ENCODE measurements at places on chromosomes 1 and 21. TPM values are rescaled to one million over a fixed set of nuclear protein-coding genes. Genes with fewer than 3 reads are reported as not detected.
A peak's percentile ranks its signal among the peaks of the same experiment; 100 is the strongest.

The ARTN gene
- total RNA-seq = not detected

The CEP85 gene
- total RNA-seq = 11.5 TPM

The ATAD3C gene
- total RNA-seq = not detected

The LRRC41 gene
- total RNA-seq = 62.5 TPM

The FCER1G gene
- total RNA-seq = not detected

The DSCAM gene
- under 0.01 TPM for total RNA-seq

The C2CD4D gene
- total RNA-seq = not detected

The F13B gene
- not detected for total RNA-seq

The RGS4 gene
- 635 TPM for total RNA-seq

GRCh38 chr1:150018165-150018564 is 7.6 kb upstream of the OTUD7B start:
- DNase-seq = no peak

DNA sequence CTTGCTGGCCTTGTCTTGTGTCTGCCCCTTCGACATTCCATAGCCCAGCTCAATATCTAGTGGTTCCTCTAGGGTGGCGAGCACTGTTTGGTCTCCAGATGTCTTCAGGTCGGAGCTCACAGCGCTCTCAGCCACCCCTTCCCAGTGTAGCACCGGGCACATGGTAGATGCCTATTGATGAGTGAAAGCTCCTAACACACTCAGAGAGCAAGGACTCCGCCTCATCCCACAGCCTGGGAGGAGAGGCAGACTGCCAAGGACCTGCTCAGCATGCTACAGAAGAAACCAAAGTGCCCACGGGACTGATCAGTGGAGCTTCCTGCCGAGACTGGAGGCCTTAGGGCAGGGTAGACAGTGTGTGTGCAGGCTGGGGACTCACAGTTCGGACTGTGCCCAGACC is 10.9 kb downstream of the PCSK9 start:
- DNase-seq = peak; percentile 62

DNA sequence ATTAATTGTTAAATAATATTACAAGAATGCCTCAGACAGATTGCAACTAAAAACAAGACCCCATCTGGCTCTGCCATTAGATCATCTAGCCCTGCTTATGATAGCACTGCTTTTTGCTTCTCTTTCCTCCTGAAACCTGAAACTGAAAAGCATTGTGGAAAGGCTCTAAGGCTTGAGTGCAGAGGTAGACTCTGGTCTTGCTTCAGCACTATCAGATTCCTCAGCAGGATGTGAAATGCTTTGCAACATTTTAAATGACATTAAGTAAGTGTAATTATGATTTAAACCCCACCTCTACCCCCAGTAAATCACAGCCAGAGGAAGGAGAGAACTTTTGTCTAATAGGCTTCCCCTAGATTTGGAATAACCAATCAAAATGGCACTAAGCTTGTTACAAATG is 32.9 kb downstream of the PHC2 start:
- no peak for DNase-seq

GRCh38 chr1:22772014-22772413 is 61.4 kb downstream of the EPHB2 start:
- DNase-seq = no peak

DNA sequence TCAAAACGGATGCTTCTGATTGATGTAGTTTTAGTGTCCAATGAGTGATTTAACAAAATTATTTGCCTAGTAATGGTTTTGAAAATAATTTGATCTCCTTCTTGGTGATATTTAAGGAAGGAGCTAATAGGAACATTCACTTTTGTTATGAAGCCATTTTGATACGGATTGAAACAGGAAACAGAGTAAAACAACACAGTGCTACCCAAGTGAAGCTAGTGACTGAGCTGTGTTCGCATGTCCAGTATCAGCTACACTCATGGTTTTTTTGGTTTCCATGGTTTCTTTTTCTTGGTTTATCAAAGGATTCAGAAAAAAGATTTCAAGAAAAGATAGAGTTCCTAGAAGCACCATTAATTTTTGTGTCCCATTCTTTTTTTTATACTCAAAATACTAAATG is 40.1 kb upstream of the PLEKHO1 start:
- no peak for DNase-seq

DNA sequence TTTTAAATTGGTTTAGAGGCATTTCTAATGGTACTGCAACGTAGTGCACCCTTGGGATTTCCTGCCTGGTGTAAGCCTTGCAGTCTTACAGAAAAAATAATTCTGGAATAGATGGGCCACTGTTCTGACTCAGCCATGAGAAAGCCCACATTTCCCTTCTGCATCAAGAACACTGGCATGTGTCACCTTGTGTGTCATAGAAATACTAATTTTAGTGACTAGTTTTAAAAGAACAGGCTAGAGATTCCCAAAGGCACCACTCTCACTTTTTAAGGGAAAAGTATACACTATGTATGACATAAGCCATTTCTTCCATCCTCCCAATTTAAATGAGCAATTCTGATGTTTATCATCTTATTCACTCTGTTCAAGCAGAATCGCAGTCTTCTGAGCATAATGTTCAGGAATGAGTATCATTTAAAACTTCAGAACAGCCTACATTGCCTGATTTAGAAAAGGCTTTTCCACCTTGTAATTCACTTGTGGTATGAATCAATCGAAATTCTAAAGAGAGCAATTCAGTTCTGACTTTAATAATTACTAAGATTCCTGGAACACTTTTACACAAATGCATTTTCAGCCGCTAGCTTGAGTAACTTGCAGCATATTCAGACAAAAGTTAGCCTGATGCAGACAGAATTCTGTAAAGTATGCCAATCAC is 18.8 kb downstream of the RGS13 start:
- DNase-seq = peak; percentile 85

DNA sequence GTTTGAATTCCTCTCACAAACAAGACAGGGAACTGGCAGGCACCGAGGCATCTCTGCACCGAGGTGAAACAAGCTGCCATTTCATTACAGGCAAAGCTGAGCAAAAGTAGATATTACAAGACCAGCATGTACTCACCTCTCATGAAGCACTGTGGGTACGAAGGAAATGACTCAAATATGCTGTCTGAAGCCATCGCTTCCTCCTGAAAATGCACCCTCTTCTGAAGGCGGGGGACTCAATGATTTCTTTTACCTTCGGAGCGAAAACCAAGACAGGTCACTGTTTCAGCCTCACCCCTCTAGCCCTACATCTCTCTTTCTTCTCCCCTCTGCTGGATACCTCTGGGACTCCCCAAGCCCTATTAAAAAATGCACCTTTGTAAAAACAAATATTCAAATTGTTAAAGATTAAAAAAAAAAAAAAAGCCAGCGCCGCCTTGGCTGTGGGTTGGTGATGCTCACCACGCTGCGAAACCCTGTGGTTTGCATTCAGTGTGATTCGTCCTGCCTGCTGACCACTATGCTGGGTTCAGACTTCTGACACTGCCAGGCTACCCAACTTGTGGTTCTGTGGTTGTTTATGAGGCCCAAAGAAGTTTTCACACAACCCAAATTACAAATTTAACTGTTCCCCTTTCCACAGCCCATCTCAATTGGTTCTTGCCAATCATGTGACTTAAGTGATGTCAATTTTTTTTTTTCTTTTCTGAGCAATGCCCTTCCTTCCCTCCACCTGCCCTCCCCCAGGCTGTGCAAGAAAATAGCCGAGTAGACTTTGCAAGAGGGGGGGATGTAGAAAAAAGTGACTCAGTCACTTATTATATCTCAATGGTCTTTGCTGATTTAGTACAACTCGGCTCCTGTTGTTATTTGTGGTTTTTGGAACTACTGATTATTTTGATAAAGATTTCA is at the start of gene RUNX1:
Gene RUNX1, minus strand, starts transcription at position 597 of the 912 bp plus-strand sequence.
- peak; percentile 56 for DNase-seq

DNA sequence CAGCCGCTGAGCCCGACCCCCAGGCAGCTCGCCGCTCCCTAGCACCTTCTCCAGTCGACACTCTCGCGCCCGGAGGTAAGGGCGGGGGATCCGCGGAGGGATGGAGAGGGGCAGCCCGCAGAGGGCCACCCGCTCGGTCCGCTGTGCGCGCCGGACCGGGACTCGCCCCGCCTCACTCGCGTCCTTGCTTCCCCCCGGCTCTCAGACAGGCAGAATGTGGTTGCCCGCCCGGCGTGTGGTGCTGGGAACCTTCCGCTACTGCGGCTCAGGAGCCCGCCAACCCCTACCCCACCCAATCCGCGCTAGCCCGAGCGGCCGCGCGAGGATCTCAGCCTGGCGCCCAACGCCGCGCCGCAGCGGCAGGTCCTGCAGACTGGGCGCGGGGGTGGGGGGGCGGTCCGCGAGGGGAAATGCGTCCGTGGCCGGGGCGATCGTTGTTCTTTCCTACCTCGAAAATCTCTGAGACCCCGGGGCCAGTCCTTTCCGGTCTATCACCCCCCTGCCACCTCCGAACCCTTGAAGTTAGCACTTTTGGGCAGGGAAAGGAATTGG is 404 bp downstream of the LRRC8C start:
- peak; percentile 48 for DNase-seq

DNA sequence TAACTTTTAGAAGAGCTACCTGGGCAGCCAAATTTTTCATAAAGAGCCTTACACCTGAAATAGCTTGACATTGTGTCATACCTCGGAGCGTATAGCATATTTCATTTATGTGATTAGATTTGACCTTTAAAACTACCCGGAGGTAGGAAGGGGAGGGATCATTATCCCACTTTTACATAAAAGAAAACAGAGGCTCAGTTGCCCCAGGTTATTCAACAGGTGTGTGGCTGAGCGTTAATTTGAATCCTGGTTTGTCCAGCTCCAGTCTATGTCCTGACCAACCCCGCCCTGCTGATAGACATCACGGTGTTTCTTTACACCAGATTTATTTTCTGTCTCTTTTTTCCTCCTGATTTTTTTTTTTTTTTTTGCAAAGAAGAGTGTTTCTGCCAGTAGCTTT is 39.7 kb downstream of the PBX1 start:
- DNase-seq = no peak

DNA sequence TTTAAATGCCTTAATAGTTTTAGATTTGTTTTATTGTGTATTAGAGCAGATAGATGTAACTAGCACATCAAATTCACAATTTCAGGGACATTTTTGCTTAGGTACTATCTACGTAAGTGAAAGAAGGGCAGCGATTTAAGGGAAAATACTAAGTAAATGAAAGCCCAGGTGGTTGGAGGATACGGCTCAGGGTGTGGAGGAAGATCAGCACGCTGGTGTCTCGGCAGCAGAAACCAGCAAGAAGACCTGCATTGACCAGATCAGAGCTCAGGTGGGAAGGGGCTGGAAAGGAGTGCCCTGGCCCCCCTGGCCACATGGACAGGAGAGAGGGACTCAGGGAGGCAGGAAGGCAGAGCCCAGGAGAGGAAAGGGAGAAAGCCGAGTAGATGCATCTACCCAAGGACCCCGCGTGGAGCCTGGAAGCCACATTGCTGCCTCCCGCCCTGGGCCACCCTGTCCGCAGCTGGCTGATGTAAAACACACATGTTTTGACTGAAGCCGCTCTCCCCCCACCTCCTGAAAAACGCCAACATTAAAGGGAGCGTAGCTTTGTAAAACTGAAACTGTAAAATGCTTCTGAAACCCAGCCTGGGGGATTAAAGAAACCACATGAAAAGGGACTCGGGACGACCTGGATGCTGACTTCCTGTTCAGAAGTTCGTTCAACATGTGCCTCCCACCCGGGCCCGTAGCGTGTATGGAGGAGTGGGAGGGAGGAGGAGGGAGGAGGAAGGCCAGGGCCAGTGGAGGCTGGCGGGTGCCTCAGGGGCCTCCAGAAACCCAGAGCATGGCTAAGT is 72.6 kb upstream of the TARDBP start:
- peak; percentile 5 for DNase-seq

DNA sequence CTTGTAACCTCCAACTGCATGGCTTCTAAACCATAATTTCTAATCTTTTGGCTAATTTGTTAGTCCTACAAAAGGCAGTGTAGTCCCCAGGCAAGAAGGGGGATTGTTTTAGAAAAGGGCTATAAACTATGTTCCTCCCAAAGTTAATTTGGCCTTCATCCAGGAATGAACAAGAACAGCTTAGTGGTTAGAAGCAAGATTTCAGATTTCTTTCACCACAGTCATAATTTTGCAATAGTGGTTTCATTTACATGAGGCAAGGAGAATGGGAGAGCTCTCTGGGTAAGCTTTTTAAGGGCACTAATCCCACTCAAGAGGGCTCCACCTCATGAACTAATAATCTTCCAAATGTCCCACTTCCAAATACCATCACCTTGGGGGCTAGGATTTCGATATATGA is 1353.9 kb downstream of the NCAM2 start:
- no peak for DNase-seq

DNA sequence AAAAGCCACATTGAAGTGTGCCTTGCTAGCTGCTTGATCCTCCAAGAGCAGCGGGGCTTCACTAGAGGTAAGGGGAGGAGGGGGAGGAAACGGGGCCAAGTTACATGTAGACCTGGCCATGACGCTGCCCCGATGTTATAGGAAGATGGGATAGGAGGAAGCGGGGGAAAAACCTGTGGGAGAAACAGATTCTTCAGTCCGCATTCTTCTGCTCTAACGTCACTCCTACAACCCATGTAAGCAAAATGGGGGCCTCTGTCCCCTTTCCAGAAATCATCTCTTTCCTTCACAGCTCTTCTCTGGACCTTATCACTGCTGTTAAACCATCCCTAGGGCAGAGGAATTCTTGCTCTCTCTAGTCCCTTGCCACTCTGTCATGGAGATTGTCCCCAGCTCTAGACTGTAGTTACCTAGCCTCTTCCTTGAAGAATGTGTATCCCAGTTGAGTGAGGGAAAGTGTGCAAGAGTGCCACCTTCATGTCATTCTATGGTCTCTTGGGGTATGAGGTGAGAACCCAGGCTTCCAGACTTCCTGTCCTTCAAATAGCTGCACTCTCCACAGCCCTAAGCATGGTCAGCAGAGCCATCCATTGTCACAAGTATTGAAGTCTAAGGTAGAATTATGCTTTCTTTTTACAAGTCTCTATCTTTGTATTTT is 11.4 kb downstream of the PLEKHO1 start:
- peak; percentile 54 for DNase-seq

DNA sequence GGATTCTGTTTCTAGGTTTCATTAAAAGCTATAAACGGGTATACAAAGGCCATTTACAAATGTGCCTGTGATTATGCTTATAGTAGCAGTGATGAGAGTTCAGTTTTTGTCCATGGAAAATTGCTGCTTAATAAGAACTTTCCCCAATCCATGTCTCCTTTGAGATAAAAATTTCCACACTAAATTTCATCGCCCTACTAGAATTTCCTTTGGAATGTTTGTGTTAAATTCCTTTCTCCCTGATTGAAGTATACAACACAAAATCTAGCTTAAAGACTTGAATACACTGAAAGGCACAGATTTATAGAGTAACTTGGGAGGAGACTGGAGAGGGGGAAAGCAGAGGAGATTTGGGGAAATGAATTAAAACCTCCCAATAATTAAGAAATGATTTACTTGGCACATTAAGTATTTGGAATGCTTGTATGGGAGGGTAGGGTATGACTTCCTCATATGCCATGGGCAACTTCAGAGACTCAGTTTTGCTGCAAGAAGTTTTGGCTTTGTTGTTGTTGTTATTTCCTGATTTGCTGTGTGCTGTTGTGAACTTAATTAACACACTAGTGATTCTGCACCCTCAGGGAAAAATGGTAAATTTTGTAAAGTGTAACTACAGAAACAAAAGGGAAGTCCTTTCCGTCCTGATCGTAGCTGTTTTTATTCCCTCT is 157.6 kb upstream of the LMO4 start:
- DNase-seq = no peak
